Activated T-helper 17 cell treated with anti-CD3 and anti-CD28 coated beads, Interleukin-2, amount 50 U/mL, for 72 hours (primary cell): ENCODE measurements at places on chromosomes 1 and 21. TPM values are rescaled to one million over a fixed set of nuclear protein-coding genes. Genes with fewer than 3 reads are reported as not detected.

- ATAC-seq = no peak
Observed at GRCh38 chr21:27722095-27722494, 755.2 kb upstream of the ADAMTS5 start.

DNA sequence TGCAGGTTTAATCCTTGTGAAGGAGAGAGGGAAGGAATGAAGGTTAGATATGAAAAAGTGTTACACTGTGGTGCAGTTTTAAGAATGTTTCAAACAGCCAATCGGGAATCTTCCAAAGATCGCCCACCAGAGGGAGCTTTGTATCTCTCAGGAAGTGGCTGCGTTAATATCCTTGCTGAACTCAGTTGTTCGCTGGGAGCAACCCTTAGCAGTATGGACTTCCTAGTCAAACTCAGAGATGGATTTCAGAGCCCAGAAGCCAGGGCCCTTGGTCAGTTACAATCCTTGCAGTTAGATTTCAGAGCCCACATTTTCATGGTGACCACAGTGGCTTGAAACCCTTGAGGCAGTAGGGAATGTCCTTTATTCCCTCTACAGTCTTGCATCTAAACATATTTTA lies 136.2 kb downstream of the NTNG1 start:
- ATAC-seq = no peak

DNA sequence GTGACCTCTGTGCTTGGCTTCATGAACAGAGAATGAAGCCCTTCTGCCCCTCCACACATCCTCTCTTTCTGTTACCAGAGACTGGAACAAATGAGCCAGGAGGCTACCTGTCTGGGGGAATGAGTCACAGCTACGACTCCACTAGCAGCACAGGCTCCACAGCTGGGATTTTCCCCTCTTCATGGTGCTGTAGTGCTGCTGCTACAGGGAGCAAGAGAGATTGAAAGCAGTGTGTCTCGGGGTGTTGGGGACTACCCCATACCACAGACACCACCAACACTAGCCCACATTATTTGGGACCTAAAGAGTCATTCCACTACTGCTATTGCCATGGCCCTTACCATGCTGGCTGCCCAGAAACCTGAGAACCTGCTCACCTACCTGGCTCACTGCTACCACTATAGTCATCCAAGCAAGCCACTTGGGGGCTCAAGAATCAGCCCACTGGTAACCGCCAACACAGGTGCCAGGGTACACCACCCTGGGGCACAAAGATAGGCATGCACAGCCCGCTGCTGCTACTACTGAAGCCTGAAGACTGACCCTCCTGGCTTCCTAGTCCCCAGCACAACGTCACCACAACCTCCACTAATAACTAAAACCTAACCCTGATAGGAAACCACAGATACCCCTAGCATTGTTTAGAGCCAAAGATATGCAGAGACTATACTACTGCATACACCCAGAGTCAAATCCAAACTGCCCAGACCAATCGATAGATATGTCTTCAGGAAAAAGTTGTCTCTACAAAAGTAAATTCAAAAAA lies 17.7 kb downstream of the CD1E start:
- peak; percentile 99 for ATAC-seq

DNA sequence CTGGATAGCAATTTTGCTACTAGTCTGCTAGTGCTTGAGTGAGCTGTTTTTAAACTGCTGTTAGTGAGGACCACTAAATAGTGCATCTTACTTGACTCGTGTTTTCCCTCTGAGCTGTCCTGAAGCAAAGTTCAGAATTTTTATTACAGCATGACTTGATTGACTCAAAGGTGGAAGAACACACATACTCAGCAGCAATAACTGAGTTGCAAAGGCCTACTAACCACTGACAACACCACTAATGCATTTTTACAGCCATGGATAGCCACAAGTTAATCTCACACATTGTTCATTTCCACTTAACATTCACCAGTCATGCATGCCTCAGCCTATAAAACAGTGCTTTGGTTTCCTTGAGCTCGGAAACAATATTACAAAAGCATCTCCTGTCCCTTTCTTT lies 148.7 kb downstream of the RUNX1 start:
- ATAC-seq = peak; percentile 74

DNA sequence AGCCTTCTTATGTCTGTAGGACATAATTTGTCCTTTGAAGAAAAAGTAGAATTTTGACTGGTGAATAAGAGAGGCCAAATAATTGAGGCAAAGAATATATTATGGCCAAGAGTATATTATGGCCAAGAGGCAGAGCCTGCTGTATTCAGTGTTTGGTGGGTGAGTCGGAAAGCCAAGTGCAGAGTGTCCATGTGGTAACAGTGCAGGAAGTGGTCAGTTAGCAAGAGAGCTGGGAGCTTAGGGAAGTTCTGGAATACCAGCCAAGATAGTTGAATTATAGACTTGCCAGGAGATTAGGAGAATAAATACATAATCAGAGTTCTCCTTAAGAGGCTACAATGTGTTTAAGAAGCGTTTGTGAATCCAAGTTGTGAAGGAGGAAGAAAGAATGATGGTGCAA lies 131.5 kb upstream of the LMO4 start:
- no peak for ATAC-seq

DNA sequence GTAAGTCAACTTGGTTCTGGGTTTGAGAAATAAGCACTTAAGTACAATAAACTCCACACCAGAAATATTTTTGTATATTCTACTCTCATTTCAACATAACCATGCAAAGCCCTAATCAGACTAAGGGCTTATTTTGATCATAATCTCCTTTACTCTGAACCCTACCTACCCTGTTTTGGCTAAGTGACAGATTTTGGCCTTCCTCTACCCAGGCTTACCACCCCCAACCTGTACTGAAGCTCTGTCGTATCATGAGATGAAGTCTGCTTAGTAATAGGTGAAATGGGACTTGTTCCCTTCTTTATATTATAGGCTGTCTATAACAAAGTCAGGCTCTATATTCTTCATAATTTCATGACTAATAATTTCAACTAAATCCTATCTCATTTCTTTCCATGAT lies 135.5 kb downstream of the RERE start:
- ATAC-seq = no peak

DNA sequence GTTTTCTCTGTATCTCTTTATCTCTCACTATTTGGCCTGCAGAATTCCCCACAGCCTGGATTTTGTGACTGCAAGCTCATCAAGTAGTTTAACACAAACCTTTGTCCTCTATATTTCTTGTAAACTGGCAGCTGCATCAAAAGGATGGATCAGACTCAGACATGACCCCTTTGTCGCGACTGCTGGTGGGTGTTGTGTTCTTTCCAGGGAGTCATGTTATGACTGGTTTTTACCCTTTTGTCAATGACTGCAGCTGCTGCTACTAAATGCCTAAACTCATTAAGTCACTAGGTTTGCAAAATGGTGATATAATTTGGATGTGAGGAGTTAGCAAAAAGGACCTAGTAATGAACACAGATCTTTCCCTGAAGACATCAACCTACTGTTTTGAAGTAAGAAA lies 10.2 kb upstream of the TOMM20 start:
- peak; percentile 53 for ATAC-seq

DNA sequence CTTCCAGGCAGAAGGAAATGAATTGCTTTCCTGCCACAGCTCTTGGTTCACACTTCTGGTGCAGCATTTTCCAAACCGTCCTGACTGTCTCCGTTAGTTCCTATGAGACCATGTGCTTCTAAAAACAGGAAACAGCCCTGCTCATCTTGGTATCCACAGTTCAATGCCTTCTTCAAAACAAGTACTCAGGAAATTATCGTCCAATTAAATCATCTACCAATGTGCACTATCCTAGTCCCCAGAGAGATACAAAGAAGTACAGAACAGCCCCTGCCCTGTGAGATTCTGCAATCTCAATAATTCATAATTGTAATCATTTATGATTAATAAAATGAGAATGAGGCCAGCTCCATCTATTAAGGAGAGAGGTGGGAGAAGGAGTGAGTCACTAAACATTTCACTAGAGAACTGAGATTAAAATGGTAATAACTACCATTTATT lies 11.2 kb downstream of the CLEC20A start:
- no peak for ATAC-seq

Gene PCP4
- not detected for total RNA-seq

Gene ARHGEF16
- total RNA-seq = 0.16 TPM

Gene LIPI
- total RNA-seq = not detected

Gene NPR1
- 0.19 TPM for total RNA-seq
